Hepatocyte (in vitro differentiated cells): ENCODE measurements at places on chromosomes 5 and 9.

- no peak for DNase-seq
Measured at GRCh38 chr5:158119961-158120723, 261.2 kb upstream of the CLINT1 start.

- no peak for DNase-seq
Measured at GRCh38 chr9:90834828-90835595, 33.4 kb downstream of the SYK start.

DNA sequence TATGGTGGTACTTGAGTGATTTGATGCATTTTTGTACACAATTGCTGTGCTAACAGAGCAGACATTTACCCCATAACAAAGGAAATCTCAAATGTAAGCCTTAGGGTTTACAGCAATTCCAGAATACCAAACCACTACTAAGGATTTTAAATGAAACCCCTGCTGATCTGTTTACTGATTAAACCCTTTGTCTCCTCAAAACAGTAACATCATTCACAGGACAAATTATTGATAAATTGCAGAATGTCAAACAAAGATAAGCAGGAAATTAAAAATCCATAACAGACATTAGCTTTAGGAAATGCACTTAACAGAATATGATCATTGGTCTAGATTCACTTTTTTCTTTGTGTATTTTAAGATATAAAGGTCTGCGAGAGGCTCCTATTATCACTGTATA lies 1016.4 kb upstream of the DMAC1 start:
- no peak for DNase-seq

- DNase-seq = no peak
Measured at GRCh38 chr9:7388755-7389154, 410.8 kb downstream of the DMAC1 start.

DNA sequence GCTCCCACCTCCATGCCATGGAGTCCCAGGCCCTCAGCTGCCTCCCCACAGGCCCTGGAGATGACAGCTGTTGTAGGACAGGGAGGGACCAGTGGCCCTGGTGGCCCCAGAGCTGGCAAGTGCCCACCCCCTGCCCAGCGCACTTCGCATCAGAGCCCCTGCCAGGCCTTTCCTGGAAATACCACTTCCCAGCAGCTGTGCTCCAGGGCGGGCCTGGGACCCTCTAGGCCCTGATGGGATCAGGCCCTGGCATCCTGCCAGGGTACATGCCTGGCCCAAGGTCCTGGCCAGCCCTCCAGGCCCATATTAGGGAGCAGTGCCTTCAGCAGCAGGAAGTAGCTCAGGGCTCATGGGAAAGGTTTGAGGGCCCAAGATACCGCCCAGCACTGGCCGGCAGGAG lies 2.5 kb downstream of the KCNT1 start:
- no peak for DNase-seq

- DNase-seq = no peak
Measured at GRCh38 chr5:14172149-14172795, 29.1 kb downstream of the TRIO start.

GRCh38 chr5:94184870-94185269 lies 433.5 kb downstream of the KIAA0825 start:
- DNase-seq = no peak

DNA sequence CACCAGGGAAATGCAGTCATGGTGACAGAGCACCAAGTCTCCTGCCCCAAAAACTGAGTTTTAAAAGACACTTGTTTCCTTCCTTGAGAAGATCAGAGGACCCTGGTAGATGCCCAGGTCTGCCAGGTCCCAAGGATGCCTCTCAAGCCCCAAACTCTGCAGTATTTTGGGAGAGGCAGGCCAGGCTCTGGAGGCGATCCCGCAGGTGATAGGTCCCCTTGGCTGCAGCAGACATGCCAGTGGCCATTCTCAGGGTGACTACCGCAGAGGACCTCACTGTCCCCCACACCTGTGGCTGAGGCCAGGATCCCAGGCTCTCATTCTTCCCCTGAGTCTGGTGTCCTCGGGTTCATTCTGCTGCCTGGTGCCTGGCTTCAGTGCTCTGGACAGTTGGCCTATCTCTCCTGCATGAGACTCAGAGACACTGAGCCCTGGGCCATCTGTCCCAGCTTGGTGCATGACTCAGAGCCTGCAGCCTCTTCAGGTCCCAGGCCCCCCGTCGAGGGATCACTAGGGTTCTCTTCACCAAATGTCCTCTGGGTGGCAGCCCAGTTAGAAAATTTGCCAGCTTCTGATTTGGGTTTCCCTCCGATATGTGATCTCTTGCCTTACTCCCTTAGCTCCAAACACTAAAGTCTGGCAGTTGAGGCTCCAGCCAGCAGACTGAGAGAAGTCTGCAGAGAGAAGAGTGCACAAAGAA lies 59.7 kb upstream of the GARNL3 start:
- peak; percentile 43 for DNase-seq

- DNase-seq = peak; percentile 85
Measured at GRCh38 chr9:132114102-132114707, 34.5 kb upstream of the MED27 start.

GRCh38 chr5:176553260-176554085 lies 4.3 kb downstream of the CDHR2 start:
- DNase-seq = peak; percentile 76

- DNase-seq = no peak
Measured at GRCh38 chr5:168953351-168953750, 347.6 kb downstream of the SLIT3 start.

- peak; percentile 26 for DNase-seq
Measured at GRCh38 chr9:105994970-105995369, 300.6 kb downstream of the TMEM38B start.

DNA sequence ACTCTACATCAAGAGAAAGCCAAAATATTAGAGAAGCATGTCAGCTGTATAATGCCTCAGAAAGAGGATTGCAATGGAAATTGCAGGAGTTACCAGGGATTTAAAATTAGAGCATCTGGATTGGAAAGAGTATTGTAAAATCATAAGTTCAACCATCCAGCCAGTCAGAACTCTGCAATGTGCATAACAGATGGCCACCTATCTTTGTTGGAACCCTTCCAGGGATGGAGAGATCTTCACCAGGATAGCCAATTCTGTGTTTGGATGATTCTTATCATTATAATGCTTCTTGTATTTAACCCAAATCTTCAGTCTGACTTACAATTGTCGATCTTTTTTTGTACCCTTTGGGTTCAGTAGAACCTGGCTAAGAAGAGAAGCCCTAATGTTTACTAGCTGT lies 164.4 kb downstream of the TLR4 start:
- no peak for DNase-seq

GRCh38 chr5:120251898-120252297 lies 212.2 kb upstream of the PRR16 start:
- DNase-seq = no peak

- no peak for DNase-seq
Measured at GRCh38 chr9:133886563-133887501, 105.3 kb downstream of the VAV2 start.

DNA sequence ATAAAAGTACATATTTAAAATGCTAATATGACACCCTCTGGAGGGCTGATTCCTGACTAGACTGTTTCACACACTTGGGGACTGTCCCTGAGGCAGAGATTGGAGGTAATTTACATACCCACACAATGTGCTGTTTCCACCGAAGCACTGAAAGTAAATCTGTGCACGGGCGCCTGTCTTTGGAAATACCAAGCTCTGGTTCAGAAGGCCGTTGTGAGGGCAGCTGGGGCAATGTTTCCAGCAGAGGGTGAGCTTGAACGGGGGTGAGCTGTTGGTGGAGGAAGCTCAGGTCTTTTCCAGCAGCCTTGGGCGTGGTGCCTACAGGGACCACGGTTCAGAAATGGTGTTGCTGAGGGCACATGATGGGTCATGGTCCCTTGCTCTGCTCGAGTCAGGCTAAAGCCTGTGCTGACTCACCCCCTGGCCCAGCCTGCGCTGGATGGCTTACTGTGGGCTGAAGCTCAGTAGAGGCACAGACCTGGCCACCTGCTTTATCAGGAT lies 25.8 kb upstream of the HMCN2 start:
- DNase-seq = no peak

GRCh38 chr5:175712313-175712680 lies 54.4 kb downstream of the HRH2 start:
- no peak for DNase-seq

- DNase-seq = peak; percentile 54
Measured at GRCh38 chr9:129068990-129069861, 11.7 kb upstream of the DOLPP1 start.

- no peak for DNase-seq
Measured at GRCh38 chr9:98873951-98874371, 66.5 kb downstream of the GALNT12 start.

GRCh38 chr9:79264511-79265355 lies 307.0 kb upstream of the TLE4 start:
- no peak for DNase-seq
